ENCODE measurements at places on chromosomes 6 and 20. TPM values are rescaled to one million over a fixed set of nuclear protein-coding genes. Genes with fewer than 3 reads are reported as not detected.

The GCM1 gene
- not detected for total RNA-seq

The IL20RA gene
- 0.48 TPM for total RNA-seq

The THBS2 gene
- 2.6 TPM for total RNA-seq

The MTCH1 gene
- total RNA-seq = 263 TPM

The HSPA1L gene
- 0.44 TPM for total RNA-seq

The EMILIN3 gene
- 0.15 TPM for total RNA-seq

The OR2H1 gene
- not detected for total RNA-seq

The HMGCLL1 gene
- total RNA-seq = not detected

The BNIP5 gene
- not detected for total RNA-seq

The RIMS4 gene
- not detected for total RNA-seq

The SYNE1 gene
- 66.9 TPM for total RNA-seq

The MYLK2 gene
- total RNA-seq = 2.9 TPM

The WFDC5 gene
- not detected for total RNA-seq

The GINM1 gene
- total RNA-seq = 49.5 TPM

The NNAT gene
- total RNA-seq = 13.8 TPM

The MEP1A gene
- not detected for total RNA-seq

The ANGPT4 gene
- not detected for total RNA-seq

The MEI4 gene
- not detected for total RNA-seq

The HLA-DQA1 gene
- not detected for total RNA-seq

The FAM50B gene
- 6.8 TPM for total RNA-seq

The GCNT2 gene
- total RNA-seq = 16.6 TPM

The RAB44 gene
- not detected for total RNA-seq

The GTSF1L gene
- total RNA-seq = not detected

The LY6G6C gene
- not detected for total RNA-seq

The COL9A1 gene
- total RNA-seq = not detected

The SLC22A7 gene
- not detected for total RNA-seq

The SRSF12 gene
- total RNA-seq = 0.44 TPM

The C6orf132 gene
- 2.1 TPM for total RNA-seq

The NCOA6 gene
- total RNA-seq = 20.1 TPM

The DDO gene
- 2.0 TPM for total RNA-seq

The PTK6 gene
- not detected for total RNA-seq

The MLIP gene
- 2.9 TPM for total RNA-seq

The LY6G5B gene
- total RNA-seq = 2.6 TPM

The TMEM74B gene
- total RNA-seq = 0.76 TPM

The MOXD1 gene
- total RNA-seq = 7.5 TPM

The OOEP gene
- total RNA-seq = not detected

The ZNF391 gene
- 0.53 TPM for total RNA-seq

The CLDN20 gene
- not detected for total RNA-seq

All from glomerular endothelial cell (primary cell).